Purkinje cell (primary cell): ENCODE measurements at places on chromosomes 7 and 10. TPM values are rescaled to one million over a fixed set of nuclear protein-coding genes. Genes with fewer than 3 reads are reported as not detected.

Gene R3HCC1L
- polyA plus RNA-seq: 5.0 and 14.5 TPM in 2 replicates

Gene GNAT3
- not detected in 2 replicates for polyA plus RNA-seq

Gene LIPK
- not detected in 2 replicates for polyA plus RNA-seq

Gene CYP2E1
- polyA plus RNA-seq: 22.2 and 23.8 TPM in 2 replicates

Gene VPS50
- polyA plus RNA-seq: 41.3 and 68.4 TPM in 2 replicates

Gene GDF10
- polyA plus RNA-seq: 17.6 and 32.1 TPM in 2 replicates

Gene DIP2C
- 12.1 and 13.2 TPM in 2 replicates for polyA plus RNA-seq

Gene PDLIM1
- 3.7 TPM in 1 of 2 replicates, not detected in the other for polyA plus RNA-seq
